ENCODE measurements at places on chromosomes 2 and 18. TPM values are rescaled to one million over a fixed set of nuclear protein-coding genes. Genes with fewer than 3 reads are reported as not detected.

The VSNL1 gene
- total RNA-seq = not detected

The GAL3ST2 gene
- total RNA-seq = 0.28 TPM

The TEX44 gene
- total RNA-seq = not detected

The MEP1B gene
- 0.27 TPM for total RNA-seq

The KLHL29 gene
- total RNA-seq = 5.1 TPM

The IL1R2 gene
- 0.73 TPM for total RNA-seq

The MYL12B gene
- total RNA-seq = 391 TPM

The LIPG gene
- total RNA-seq = 0.03 TPM

The ST6GAL2 gene
- total RNA-seq = 19.4 TPM

The ZDBF2 gene
- 0.86 TPM for total RNA-seq

The RAPGEF4 gene
- total RNA-seq = 0.15 TPM

The CCDC178 gene
- total RNA-seq = not detected

The ABCB11 gene
- not detected for total RNA-seq

The GPR75 gene
- total RNA-seq = 2.6 TPM

The SPRED2 gene
- total RNA-seq = 30.9 TPM

The ARHGAP15 gene
- not detected for total RNA-seq

The KLHL30 gene
- total RNA-seq = 0.06 TPM

The NT5C1B gene
- not detected for total RNA-seq

The TSPYL6 gene
- not detected for total RNA-seq

The MAP4K3 gene
- total RNA-seq = 19.0 TPM

The IL37 gene
- not detected for total RNA-seq

The EVX2 gene
- not detected for total RNA-seq

The RFTN2 gene
- not detected for total RNA-seq

The CDK15 gene
- total RNA-seq = not detected

The PIEZO2 gene
- 0.58 TPM for total RNA-seq

The CERKL gene
- total RNA-seq = 0.19 TPM

The RGPD6 gene
- 9.1 TPM for total RNA-seq

The CYP1B1 gene
- total RNA-seq = 9.8 TPM

The CYP26B1 gene
- total RNA-seq = 16.8 TPM

The TACR1 gene
- 0.09 TPM for total RNA-seq

The CACNB4 gene
- 0.14 TPM for total RNA-seq

The CAPN14 gene
- not detected for total RNA-seq

The NEB gene
- 0.34 TPM for total RNA-seq

The TUBB8B gene
- not detected for total RNA-seq

The KIAA2012 gene
- total RNA-seq = not detected

The SERPINB11 gene
- not detected for total RNA-seq

The ALKAL2 gene
- total RNA-seq = not detected

The HOXD9 gene
- total RNA-seq = 0.98 TPM

The OR6B2 gene
- total RNA-seq = not detected

The COL6A3 gene
- total RNA-seq = 0.10 TPM

The EIPR1 gene
- total RNA-seq = 41.3 TPM

The MC5R gene
- not detected for total RNA-seq

The HAAO gene
- total RNA-seq = not detected

The MEX3C gene
- 18.7 TPM for total RNA-seq

The APLF gene
- total RNA-seq = 0.64 TPM

The RBM43 gene
- 5.0 TPM for total RNA-seq

The SP9 gene
- 2.4 TPM for total RNA-seq
